ENCODE measurements at places on chromosomes 1 and 21.

DNA sequence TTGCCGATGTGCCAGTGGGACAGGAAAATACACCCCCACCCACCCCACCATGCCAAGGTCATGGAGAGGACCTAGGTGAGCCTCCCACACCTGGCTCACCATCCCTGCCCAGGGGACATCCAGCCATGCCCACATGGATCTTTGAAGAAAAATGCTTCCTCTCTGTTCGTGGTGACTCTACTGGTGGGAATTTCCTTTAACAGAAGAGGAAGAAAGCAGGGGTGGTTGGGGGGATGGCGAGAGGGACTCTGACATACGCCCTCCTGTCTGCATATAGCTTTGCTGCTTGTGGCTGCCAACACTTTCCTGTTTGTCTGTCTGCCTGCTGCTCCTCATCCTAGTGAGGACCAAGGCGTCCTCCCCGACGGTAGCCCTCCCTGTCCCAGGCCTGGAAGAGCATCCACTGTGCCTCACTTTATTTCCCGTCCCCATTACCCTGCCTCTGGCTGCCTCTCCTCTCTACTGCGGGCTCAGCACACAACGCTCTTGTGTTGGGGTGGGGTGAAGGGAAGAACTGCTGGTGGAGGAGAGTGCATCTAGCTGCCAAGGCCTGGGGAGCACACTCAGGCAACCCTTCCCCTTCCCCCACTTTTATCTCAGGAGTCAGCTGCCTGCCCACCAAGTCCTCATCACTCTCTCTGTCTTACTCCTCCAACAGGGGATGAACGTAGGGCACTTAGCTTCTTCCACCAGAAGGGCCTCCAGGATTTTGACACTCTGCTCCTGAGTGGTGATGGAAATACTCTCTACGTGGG lies 2.5 kb downstream of the SEMA4A start:
- DNase-seq: no peak

- DNase-seq: no peak
Observed at GRCh38 chr1:14367451-14367850, 231.0 kb upstream of the KAZN start.

- DNase-seq: no peak
Observed at GRCh38 chr21:40658311-40658710, 188.6 kb downstream of the DSCAM start.

- DNase-seq: no peak
Observed at GRCh38 chr1:37622131-37622530, 12.6 kb downstream of the RSPO1 start.

- no peak for DNase-seq
Observed at GRCh38 chr1:18948913-18949685, 7.4 kb downstream of the IFFO2 start.
